G401 (cell line): ENCODE measurements at places on chromosomes 12 and 14.

GRCh38 chr12:28248555-28249145, 58.4 kb downstream of the CCDC91 start:
- DNase-seq, result no peak

DNA sequence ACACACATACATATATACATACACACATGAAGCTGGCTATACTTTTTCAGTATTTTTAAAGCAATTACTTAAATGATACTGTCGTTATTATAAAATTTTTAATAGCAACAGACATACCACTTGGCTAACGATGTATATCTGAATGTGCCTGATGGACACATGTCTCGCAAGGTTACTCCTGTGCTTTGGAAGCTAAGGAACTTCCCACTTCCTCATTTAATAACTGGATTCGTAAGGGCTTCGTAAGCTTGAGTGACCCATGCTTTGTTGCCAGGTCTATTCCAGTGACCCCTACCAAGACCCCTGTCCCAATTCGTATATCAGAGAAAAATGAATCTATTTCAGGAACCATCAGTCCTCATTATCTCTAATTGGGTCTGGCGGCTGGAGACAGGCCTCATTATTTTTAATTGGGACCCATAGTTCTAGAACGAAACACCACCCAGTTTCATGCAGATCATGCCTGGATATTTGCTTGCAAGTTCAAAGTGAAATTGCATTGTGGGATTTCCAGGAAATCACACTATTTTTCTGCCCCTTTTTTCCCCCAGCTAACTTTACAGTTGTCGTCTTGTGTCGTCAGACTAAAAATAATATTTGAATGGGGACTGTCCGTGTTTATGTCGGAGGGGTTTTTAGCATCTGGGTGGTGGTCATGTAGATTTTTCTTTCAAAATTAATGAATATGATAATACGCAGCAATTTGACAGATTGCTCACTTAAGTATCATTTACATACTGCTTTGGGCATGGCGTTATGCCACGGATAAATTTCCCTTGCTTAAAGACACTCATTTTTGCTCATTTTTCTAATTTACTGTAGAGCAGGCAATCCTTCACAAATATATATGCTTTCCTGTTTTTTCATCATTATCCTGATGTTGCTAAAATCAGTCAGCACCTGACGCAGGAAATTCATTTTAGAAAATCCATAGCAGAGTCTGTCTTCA, 17.1 kb upstream of the MYO1H start:
- DNase-seq, result no peak

DNA sequence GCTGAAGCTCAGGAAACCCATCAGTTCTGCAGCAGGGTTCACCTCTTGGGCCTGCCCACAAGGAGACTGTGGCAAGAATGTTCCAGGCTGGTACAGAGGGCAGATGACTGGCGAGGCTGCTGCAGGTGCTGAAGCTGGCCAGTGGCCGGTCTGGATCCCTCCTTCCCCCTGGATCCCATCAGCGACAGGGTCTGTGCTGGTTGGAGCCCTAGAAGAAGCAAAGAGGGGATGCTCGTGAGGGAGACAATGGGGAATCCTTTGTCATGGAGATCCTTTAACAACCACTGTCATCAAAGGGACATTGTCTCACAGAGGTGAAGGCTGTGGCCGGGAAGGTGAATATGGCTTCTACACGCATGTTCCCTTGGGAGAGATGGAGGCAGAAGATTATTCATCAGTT, 211.4 kb upstream of the TMEM132C start:
- DNase-seq, result no peak

- no peak for DNase-seq
Measured at GRCh38 chr14:42000450-42000849, 393.8 kb downstream of the LRFN5 start.

DNA sequence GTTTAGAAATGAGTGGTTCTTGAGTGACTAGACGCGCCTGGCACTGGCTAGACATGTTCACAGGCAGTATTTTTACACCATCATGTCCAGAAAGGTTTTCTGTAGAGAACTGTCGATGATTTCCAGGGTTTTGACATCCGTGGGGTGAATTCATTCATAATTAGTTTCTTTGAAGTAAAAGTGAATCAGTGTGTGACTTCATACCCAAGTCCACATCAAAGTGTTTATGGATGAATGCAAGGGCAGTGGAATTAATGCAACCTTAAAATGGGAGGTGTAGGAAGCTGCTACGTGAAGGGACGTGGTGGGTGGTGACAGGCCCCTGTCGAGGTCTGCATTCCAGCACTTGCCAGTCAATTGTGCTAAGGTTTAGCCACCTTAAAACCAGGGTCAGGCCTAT, 38.4 kb upstream of the ELK3 start:
- no peak for DNase-seq

DNA sequence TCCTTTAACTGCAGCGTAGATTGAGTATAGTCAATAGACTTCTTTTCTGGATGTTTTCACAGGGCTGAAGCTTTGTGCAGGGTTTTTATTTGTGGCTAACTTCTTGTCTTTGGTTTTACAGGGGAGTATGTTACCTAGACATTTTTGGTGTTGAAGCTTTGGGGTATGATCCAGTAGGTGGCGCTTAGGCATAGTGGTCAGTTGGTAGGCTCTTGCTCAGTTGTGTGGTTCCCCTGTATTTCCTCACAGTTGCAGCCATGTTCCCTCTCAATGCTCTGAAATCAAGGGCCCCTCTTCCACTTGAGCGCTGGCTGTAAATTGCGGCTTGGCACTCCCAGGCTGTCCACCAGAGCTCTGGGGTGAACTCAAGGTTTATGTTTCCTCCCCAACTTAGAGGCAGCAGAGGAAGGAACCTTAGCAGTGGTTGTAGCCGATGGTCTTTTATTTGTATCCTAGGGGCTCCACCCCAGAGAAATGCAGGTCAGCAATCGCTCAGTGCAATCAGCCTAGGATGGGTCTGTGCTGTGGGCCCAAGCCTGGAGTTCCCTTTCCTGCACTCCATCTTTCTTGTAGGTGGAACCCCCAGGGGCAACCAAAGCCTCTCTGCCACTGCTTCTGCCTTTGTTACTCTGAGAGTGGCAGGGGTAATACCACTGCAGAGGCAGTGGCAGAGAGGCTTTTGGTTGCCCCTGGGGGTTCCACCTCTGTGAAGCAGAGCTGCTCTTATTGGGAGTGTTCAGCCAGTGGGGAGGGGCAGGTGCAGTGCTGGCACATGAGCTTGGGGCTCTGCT, 55.1 kb downstream of the CMAS start:
- DNase-seq, result peak; percentile 54

DNA sequence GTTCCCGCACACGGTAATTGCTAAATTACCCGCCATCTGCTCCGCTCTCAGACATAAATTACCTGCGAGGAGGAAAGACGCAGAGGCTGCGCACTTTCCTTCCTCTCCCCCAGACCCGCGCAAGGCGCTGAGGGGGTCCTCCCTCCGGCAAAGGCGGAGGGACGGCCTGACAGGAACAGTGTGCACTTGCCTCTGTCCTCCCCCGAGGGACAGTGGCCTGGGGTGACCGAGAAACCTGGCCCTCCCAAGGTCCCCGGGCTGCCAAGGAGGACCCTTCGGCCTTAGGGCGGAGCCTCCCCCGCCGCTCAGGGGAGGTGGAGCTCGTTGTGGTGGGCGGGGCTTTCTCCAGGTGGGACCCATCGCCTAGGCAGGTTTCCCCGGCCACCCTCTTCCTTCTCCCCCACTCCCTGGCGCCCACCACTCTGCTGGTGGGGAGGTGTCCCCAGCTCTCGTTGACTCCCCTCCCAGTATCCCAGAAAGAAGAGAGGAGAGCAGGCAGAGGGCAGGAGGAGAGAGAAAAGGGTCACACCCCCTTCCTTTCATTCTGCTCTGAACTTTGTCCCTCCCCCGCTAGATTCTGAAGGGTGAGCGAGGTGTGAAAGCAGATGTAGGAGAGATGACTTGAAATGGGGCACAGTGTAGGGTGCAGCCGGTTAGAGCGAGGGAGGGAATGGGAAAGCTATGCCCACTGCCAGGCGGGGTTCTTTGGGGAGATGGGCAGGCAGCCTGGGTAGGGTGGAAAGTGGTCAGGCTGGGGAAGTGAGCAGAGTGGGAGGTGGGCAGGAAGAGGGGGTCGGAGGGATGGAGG, 11.4 kb upstream of the CALCOCO1 start:
- peak; percentile 77 for DNase-seq

DNA sequence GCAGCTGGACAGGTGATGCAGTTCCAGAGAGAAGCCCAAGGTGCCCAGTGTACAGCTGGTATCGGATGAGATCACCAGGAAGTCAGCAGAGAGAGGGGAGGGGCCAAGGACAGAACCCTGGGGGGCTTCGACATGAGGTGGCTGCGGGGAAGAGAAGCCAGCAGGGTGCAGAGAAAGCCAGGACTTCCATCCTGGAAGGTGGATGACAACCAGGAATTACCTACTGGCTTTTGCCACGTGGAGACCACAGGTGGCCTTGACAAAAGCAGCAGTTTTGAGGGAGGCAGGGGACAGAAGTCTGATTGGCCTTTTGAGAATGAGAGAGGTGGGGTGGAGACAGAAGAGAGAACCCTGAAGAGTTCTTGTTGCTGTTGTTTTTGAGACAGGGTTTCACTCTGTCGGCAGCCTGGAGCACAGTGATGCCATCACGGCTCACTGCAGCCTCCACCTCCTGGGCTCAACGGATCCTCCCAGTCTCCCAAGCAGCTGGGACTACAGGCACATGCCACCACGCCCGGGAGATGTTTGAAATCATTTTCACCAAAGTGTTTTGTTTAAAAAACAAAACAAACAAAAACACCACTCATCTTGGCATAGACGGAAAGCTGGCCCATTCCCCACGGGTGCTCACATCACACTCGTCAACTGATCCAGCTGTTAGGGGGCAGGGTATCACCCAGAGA, 35.2 kb downstream of the CDC42BPB start:
- no peak for DNase-seq

DNA sequence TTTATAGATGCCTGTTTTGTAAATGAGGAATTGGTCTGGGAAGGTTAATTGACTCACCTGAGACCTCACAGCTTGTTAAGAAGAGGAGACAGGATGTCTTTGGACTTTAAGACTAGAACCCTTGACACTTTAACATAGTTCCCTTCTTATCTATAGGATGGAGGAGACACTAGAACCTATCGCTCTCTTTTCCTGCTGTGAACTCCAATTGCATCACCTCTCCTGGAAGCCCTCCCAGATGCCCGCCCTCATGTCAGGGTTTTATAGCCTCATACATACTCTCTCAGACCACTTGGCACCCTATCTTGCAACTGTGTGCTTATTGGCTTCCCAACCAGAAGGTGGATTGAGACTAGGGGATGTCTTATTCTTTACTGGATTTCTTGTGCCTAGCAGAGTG, 2.5 kb upstream of the CTDSP2 start:
- no peak for DNase-seq

DNA sequence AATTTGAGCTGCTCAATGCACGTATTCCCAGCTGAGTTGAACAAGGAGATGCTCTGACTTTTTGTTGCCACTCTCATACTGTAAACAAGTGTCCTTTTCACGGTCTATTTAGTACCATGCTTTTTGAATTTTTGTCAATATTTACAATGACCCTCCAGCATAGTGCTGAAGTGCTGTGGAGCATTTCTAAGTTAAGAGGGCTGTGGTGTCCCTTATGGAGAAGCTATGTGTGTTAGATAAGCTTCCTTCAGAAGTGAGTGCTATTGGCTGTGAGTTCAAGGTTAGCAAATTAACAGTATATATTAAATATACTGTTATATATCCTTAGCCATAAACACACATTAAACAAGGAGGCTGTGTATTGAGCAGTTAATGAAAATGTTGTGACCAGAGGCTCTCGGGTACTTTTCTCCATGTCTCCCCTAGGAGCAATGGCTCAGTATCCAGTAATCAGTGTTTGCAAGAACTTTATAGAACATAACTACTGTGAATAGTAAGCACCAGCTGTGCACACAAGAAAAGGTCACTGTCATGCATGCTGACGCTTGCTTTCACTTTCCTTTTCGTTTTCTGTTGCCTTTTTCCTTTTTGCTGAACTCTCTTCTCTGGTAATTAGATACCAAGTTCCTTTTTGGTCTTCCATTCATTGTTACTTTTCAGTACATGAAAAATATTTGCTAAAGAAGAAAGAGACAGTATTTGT, 187.2 kb upstream of the NEDD1 start:
- DNase-seq, result no peak

GRCh38 chr12:38825006-38825405, 80.4 kb downstream of the CPNE8 start:
- no peak for DNase-seq

- DNase-seq, result no peak
Measured at GRCh38 chr12:44618946-44619345, 257.2 kb downstream of the NELL2 start.

- no peak for DNase-seq
Measured at GRCh38 chr14:53551862-53552261, 398.7 kb upstream of the DDHD1 start.

- no peak for DNase-seq
Measured at GRCh38 chr14:59768855-59769375, 101.7 kb downstream of the RTN1 start.

GRCh38 chr14:22865424-22866405, 5.8 kb upstream of the LRP10 start:
- DNase-seq, result no peak

DNA sequence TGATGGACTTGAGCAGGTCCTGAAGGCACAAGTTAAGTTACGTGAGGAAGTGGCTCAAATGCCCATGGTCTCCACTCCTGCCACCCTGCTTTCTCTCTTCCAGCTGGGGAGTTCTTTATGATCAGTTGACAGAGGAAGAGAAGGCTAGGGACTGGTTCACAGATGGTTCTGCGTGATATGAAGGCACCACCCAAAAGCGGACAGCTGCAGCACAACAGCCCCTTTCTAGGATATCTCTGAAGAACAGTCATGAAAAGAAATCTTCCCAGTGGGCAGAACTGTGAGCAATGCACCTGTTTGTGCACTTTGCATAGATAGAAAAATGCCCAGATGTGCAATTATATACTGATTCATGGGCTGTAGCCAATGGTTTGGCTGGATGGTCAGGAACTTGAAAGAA, 162.4 kb upstream of the FSCB start:
- DNase-seq, result no peak

DNA sequence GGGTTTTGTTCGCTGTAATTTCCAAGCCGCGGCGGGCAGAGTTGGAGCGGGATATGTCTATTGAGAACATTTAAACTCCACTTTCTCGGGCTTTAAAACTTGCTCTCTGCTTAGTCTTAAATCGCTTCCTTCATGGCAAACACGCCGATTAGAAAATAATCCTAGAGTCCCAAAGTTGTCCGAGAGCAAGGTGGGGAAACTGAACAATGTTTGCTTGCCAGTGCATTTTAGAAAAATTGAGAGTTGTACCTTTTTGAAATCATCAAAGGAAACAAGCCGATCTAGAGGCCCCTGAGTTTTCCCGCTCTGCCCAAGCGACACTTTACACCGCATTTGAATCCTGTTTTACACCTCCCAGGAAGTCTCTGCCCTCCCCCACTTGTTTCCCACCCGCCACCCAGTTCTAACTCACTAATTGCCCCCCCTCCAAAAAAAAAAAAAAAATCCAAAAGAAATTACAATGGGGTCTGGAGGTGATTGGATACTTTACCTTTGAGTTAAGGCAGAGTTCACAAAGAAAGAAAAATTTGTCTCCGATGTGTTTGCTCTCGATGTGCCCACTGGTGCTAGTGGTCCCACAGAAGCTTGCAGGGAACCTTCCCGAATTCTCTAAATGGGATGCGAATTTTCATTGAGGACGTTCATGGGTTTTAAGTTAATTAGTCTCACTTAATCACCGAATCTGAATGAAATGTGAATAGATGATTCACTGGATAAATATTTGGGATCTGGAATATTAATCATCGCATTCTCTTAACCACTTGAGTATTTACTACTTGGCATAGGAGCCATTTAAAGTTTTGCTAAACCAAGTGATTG, 2.3 kb downstream of the HMGA2 start:
- no peak for DNase-seq
